Fibroblast of gingiva (primary cell): ENCODE measurements at places on chromosomes 12 and 14.

DNA sequence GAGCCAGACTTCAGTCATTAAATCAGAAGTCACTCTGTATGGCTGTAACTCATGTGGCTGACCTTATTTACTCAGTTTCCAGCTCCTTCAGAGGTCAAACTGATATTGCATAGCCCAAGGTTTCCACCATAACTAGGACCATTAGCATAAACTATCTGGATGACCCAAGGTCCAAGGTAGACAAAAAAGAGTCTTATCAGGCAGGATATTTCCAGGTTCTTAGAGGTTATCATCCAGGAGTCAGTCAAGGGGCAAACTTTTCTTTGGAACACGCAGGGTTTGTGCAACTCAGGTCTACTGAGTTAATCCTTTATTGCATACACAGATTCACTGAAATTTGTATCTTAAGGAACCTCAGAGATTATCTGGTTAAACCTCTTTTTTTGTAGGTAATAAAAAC lies 66.5 kb downstream of the AVPR1A start:
- DNase-seq, result no peak

DNA sequence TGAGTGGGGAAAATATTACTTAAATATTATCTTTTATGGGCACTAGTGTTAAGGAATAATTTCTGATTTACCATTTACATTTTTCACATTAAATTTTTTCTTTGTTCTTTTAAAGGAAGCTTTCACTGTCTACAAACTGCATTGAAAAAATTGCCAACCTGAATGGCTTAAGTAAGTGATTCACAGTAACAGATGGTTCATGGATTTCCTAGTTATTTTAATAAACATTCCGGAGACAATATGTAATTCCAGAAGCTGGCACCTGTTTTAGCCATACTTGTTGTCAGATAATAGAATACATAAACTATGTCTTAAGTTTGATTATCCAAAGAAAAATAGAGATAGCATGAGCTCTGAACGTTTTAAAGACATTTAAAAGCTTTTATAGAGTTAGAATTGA lies 17.1 kb downstream of the DNAL1 start:
- no peak for DNase-seq

DNA sequence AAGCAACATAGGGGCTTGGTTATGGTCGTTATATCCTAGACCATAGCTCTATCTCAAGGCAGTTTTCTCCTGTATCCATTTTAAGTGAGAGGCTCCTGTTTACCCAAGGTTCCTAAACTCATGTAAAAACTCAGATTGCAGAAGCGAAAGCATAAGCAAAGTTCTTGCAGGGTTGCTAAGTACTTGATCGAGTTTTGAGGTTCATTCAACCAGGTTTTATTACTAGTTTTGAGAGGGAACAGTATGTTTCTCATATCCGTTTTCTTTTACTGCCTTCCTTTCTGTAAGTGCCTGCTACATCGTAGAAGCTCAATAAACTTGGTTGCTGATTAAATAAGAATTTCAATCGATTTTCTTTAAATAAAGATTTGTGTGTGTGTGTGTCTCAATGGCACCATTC lies 5.1 kb downstream of the AKAP3 start:
- DNase-seq, result no peak

DNA sequence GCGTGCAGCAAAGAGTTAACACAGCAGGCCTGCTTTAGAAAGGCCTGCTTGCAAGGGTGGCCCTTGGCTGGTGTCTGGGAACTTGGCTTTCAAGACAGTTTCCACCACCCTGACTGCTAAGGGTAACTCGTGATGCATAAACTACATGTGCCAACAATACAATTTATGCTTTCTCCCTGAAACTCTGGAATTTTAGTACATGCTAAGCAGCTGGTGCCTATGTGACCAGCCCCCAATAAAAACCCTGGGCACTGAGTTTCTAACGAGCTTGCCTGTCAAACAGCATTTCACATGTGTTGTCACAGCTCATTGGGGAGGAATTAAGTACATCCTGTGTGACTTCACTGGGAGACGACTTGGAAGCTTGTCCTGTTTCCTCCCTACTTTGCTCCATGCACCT lies 133.1 kb downstream of the SLC5A8 start:
- DNase-seq, result peak; percentile 6

GRCh38 chr14:89626233-89626806 lies 209.3 kb upstream of the FOXN3 start:
- DNase-seq, result no peak

DNA sequence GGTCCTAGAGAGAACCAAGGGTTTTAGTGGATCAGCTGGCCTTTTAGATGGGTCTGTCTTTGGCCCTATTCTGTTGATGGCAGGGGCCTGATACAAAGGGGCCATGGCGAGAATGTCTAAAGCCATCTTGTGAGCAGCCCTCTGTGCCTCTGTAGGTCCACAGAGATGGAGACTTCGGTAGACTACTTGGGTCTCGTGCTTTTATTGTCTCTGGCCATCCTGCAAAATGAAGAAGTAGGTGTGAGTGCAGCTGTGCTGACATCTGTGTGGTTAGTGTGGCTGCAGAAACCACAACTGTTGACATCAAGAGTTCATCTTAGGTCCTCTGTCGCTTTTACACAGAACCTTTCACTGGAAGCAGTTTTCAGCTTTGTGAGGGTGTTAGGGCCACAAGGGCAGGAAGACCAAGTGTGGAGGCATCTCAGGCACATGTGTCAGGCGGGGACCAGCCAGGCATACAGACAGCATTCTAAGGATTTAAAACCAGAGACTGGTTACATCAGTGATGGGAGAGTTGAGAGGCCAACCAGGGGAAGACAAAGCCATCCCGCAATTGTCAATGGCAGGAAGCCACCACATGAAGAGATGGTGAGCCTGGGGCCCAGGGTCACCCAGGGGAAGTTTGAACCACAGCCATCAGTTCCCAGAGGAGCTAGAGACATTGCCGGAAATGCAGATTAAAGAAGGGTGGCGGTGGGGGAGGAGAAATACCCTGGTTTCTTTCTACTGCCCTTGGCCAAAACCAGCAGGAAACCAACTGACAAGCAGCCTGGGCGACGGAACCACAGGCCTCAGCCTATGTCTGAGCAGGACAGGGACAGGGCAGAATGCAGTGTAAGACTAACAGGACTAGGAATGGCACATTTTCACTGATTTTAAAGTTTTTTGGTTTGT lies 13.0 kb upstream of the TPCN1 start:
- DNase-seq, result no peak

- no peak for DNase-seq
These were observed 154.7 kb downstream of the ETV6 start for GRCh38 chr12:11804130-11804529.

DNA sequence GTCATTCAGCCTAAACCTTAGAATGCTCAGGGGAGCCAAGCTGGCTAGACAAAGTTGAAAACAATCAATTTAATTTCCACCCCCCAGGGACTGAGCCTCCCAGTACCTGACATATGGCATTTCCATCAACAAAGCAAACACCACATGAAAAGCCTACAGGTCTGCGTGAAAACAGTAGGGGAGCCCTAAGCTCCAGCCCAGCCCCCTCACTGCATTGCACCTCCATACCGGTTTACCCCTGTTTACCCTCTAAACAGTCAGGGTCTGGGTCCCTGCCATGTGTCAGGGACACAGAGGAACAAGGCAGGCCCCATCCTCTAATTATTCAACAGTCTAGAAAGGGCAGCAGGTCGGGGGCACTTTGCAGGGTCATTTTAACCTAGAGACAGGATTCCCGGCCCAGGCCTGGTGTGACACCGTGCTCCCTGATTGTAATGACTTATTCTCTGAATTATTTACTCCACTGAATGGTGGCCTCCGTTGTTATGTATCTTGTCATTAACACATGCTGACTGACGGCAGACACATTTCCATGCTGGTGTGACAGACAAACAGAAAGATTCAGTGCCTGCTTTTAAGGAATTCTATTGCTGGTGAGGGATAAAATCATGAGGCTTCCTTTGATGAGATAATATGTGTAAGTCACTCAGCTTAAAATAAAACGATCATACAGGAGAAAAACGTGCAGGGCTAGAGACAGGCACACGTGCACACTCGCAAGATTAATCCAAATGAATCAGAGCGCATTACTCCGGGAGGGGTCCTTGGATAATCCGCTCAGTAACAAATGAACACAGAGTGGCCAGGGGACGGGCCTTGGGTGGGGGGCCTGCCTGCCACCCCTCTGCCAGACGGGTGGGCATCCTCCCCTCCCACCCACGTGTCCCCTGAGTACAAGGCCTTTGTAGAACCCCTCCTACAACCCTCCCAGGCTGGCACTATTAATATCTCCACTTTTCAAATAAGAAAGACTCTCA lies 23.2 kb downstream of the CCDC88C start:
- DNase-seq, result no peak

DNA sequence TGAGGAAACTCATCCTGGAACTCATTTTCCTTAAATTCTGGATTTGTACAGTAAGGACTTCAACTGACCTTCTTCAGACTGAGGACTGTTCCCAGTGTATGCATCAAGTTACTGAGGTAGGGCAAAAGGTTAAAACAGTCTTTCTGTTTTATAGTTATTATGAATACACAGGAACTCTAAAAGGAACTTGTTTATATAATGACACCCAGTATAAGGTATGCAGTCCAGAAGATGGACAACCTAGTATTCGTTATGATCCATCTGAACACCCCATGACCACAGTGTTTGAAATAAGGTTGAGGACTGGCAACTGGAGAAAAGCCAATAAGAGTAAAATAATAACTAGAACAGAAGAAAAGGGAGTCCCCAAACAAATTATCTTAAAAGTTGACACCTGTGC lies 779.9 kb upstream of the TMEM132C start:
- no peak for DNase-seq

DNA sequence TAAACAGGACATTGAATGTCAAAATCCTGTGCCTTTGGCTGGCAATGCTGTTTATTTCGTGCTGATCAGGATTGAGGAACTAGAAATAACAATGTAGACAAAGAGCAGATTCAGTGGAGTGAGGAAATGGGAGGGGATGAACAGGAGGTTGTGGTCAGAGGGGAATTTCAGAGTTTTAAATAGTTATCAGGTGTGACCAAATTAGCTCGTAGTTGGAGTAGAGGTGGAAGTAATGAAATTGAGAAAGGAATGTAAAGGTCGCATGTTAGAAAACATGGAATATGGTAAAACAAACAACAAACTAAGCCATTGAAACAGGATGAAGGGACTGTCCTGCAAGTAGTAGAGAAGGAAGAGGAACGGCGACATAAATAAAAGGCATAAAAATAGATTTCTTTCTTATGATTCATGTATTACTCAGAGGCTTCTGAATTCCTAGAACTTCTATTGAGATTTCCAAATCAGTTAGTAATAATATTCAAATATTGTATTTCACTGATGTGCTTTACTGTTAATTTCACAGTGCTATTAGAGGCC lies 9.5 kb upstream of the SAV1 start:
- peak; percentile 50 for DNase-seq

GRCh38 chr14:22640192-22640591 lies 4.0 kb downstream of the OR6J1 start:
- DNase-seq, result no peak

GRCh38 chr12:99381992-99382391 lies 265.6 kb upstream of the GARIN6 start:
- no peak for DNase-seq

- DNase-seq, result no peak
These were observed 215.2 kb downstream of the RASSF9 start for GRCh38 chr12:85621041-85621440.

GRCh38 chr14:65101631-65102440 lies 481 bp downstream of the MAX start:
- no peak for DNase-seq

- DNase-seq, result no peak
These were observed 12.6 kb upstream of the WNT5B start for GRCh38 chr12:1616233-1617066.

DNA sequence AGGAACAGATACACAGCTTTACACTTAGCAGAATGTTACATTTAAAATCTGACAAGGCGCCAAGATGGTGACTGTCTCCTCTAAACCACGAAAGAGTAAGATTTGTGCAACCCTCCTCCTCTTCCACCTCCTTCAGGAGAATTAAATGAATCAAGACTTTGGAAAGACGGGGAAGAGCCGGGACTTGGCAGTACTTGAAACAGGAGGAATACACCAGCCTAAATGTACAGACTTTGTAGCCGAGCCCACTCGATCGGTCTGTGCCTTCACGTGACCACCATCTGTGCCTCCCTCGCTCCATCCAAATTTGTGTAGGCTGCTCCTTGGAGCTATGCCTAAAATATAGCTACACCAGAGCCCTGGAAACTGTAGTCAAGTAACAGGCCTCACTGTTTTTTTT lies 38.3 kb downstream of the SSPN start:
- DNase-seq, result no peak

GRCh38 chr14:68426661-68427549 lies 366.0 kb downstream of the ZFP36L1 start:
- no peak for DNase-seq

DNA sequence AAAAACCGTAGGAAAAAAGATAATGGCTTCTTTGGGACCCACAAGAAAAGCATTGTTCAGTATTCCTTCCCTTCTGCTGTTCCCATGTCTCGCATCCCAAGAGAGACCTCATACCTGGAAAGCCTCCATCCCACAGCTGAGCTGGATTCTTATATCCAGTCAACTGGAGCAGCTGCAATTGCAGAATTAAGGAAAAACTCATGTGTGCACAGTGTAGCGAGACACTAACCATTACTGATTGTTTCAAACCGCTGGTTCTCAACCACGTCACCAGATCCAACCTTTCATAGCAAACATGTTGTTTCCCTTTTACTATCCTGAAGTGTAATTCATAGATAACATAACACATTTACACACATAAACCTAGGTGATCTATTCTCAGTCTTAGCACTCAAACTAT lies 5.5 kb upstream of the RNASE10 start:
- no peak for DNase-seq

DNA sequence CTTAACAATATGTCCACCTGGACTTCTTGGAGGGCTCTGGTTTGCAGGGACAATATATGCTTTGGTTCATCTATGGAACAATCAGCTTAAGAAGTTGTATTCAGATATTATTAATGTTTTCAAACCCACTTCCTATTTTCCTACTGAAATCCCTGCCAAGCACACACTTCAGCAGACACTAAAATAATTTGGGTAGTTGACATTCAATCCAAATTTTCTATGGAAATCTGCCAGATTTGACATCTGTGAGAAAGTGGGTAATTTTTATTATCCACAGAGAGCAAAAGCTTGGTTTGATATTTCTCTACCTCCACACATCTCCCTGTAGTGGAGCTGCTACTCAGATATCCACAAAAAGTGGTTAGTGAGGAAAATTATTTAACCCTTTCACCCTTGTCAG lies 378.8 kb upstream of the SOX5 start:
- no peak for DNase-seq

- DNase-seq, result no peak
These were observed 131.9 kb downstream of the SMOC1 start for GRCh38 chr14:70011098-70011497.
